ENCODE measurements at places on chromosomes 2 and 18. TPM values are rescaled to one million over a fixed set of nuclear protein-coding genes. Genes with fewer than 3 reads are reported as not detected.

DNA sequence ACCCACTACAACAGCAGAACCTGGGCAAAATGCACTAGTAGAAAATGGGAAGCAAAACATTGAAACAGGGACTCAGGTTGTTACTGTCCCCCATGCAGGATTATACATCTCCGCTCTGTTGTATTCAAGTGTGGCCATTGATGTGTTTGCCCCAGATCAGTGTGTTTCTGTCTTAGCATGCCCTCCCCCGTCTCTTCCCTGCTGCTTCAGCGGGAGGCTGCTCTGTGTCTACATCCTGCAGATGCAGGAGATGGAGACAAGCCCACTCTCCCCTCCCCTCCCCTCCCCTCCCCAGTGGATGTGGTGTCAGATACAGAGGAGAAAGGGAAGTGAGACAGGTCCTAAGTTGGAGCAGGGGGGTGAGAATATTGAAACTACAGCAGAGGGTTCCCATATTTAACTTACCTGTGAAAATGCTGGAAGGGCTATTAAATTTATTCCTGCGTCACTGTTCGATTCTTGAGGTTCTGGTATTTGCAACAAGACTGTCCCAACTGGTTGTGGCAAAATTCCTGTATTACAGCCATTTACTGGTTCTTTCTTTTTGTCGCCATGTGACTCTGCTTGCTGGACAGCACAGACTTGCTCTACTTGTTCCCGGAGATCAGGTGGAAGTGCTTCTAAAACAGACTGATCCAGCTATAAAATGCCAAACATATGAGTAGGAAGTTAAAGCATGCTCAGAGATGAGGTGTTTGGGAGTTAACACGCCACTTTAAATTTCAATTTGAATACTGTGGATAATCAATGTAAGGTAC lies 67.0 kb downstream of the EIF5B start:
- no peaks in the 10 kb centered on the region for H3K27me3 ChIP-seq
- H3K4me3 ChIP-seq, result no peak overlapping the region
- H3K4me1 ChIP-seq, result no peaks in the 10 kb centered on the region
- DNase-seq, result no peak
- H3K36me3 ChIP-seq, result peaks cover 39% of the 10 kb centered on the region

DNA sequence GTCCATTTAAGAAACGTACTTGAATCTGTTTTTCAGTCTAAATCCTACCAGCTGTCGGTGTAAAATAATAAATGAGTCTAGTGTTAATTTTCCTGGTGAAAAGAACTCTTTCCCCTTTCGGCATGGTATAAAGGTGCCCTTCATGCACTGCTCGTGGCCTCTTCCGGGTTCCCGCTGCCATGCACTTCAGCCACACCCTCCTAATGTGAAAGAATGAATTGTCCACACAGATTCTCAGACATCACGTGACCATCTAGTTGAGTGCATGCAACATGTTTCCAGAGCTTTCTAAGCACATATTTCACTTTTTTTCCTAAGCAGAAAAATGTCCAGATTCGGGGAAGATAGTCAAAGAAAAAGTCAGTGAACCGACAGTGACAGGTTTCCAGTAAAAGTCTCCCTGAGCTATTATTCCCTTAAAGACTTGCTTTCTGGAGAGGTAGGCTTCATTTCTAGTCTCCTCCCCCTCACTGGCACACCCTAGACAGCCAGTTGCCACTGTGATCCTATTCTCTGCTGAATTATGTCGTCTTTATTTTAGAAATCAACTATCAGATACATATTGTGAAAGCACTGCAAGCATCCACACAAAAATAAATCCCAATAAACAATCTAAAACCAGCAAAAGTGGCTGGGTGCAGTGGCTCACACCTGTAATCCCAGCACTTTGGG lies 65.9 kb upstream of the RPL31 start:
- no peak overlapping the region for H3K4me3 ChIP-seq
- no peak overlapping the region for H3K27ac ChIP-seq
- peaks cover 5% of the 10 kb centered on the region for H3K4me1 ChIP-seq
- no peaks in the 10 kb centered on the region for H3K36me3 ChIP-seq
- no peaks in the 10 kb centered on the region for H3K27me3 ChIP-seq

DNA sequence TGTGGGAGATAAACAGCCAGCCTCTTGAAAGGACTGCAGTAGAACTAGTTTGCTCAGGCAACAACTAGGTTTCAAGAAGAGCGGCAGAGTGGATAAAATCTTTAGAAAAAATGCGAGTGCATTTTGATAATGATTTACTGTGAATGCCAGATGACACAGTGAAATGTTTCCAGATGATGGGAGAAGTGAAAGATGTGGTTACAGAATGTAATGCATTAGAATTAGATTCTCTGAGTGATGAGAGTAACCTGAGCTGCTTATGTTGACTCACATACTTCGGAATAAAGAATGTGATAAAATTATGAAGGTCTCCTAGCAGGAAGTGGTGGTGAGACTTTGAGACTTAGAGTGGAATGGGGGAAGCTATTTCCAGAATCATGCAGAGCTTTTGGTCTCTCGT lies 184.3 kb downstream of the GULP1 start:
- H3K27ac ChIP-seq, result no peak overlapping the region
- no peaks in the 10 kb centered on the region for H3K36me3 ChIP-seq
- DNase-seq, result no peak
- H3K4me1 ChIP-seq, result peaks cover 2% of the 10 kb centered on the region
- no peaks in the 10 kb centered on the region for H3K27me3 ChIP-seq
- H3K4me3 ChIP-seq, result no peak overlapping the region

GRCh38 chr2:127582863-127583861 lies 47.7 kb downstream of the MYO7B start:
- DNase-seq, result no peak
- H3K4me1 ChIP-seq, result no peaks in the 10 kb centered on the region
- no peaks in the 10 kb centered on the region for H3K27me3 ChIP-seq
- H3K36me3 ChIP-seq, result no peaks in the 10 kb centered on the region
- no peak overlapping the region for H3K27ac ChIP-seq
- H3K4me3 ChIP-seq, result no peak overlapping the region

The CACNB4 gene
- 3.7 TPM for total RNA-seq

- H3K4me1 ChIP-seq, result no peaks in the 10 kb centered on the region
- H3K36me3 ChIP-seq, result no peaks in the 10 kb centered on the region
- no peaks in the 10 kb centered on the region for H3K27me3 ChIP-seq
Measured at GRCh38 chr2:119114266-119114665, 44.3 kb downstream of the C1QL2 start.

GRCh38 chr18:11981192-11981542 lies at the start of gene IMPA2:
IMPA2 (plus strand) TSS chr18:11981507; CDS start chr18:11981670, 163 bp downstream.
- no peak for DNase-seq
- peak within 1 kb of the TSS; percentile 87 for H3K27ac ChIP-seq
- H3K4me1 ChIP-seq, result peaks cover 12% of the 10 kb centered on the region
- no peaks in the 10 kb centered on the region for H3K27me3 ChIP-seq
- peak within 1 kb of the TSS; percentile 59 for H3K4me3 ChIP-seq
- H3K36me3 ChIP-seq, result no peaks in the 10 kb centered on the region

- H3K36me3 ChIP-seq, result no peaks in the 10 kb centered on the region
- H3K27me3 ChIP-seq, result no peaks in the 10 kb centered on the region
- no peaks in the 10 kb centered on the region for H3K4me1 ChIP-seq
Measured at GRCh38 chr2:52335727-52336126, 1303.8 kb upstream of the NRXN1 start.
